Esophagus mucosa (tissue), 1 donor: ENCODE measurements at places on chromosomes 7 and 10. TPM values are rescaled to one million over a fixed set of nuclear protein-coding genes. Genes with fewer than 3 reads are reported as not detected.

GRCh38 chr10:14016011-14016536 is 314.6 kb downstream of the FRMD4A start:
- no peak for ATAC-seq

DNA sequence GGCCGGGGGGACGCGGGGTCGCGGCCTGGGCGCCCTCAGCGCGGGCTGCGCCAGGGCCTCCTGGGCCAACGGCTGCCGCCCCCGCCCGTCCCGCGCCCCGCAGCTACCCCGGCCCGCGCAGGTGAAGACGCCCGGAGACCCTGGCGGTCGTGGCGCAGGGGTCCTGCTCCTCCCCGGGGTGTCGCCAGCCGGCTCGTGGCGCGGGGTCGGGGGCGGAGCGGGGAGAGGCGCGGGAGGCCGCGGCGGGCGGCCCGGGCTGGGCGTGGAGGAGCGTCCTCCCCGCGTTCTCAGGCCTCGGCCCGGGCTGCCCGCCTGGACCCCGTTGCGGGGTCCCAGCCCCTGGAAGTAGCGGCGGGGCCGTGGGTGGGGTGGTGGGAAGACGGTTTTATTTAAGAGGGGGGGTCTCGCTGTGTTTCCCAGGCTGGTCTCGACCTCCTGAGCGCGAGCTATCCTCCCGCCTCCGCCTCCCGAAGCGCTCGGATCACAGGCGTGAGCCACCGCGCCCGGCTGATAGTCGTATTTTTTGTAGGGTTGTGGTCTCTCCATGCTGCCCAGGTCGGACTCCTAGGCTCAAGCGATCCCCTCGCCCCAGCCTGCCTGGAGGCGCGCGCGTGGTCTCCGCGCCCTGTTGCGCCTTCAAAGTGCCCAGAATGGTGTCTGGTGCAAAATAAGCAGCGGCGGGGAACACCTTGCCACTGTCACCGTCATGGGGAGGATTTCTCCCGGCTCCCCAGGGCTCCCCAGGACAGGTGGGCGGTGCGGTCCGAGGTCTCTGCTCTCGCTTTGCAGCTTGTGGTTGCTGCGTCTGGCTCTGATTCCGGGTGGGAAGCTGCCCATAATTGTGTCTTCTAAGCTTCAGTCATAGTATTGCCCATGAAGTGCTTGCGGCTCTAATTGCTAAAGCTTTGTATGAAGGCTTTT is 15.3 kb upstream of the SUN1 start:
- no peak for ATAC-seq

DNA sequence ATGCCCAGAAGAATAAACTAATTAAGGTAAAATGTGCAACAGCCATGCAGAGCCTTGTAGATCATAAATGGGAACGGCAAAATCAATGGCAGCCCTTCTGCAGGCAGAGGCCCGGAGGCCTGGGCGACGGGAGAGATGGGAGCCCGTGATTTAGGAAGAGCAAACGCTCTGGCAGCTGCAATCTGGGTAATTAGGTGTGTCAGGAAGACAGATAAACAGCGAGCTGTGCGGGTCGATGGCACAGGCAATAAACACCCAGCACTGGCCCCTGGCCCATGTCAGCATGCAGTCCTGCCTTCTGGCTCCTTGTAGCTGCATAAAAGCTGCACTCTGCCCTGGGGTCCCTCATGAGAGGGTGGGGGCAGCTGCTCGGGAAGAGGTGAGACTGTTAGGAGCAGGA is 78.0 kb downstream of the GOLGA7B start:
- no peak for ATAC-seq

DNA sequence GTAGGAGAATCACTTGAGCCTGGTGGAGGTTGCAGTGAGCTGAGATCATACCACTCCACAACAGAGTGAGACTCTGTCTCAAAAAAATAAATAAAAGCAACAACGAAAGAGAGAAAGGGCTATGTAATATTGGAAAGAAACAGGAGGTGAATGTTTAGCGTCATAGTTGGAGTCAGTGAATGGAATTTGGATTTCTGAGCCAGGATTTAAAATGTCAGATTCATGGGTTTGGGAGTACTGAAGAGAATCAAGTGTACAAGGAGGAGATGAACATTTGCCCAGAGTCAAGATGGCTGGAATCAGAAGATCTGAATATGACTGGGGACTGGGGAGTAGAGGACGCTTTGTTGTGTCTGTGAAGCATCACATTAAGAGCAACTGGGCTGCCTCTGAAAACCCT is 366.4 kb downstream of the GALNT17 start:
- no peak for ATAC-seq

GRCh38 chr7:110356438-110356837 is 734.5 kb upstream of the LRRN3 start:
- no peak for ATAC-seq

DNA sequence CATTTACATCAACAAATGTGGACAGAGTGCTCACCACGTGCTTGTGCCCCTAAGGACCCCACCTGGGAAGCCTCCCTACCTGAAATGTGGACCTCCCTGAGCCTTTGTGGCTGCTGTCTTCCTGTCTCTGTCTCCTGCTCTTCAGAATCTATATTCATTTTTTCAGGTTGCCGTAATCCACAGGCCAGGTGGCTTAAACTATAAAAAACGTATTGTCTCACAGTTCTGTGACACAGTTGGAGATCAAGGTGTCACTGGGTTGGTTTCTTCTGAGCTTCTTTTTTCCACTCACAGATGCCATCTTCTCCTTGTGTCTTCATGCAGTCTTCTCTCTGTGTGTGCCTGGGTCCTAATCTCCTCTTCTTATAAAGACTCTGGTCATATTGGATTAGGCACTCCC is 5.6 kb upstream of the VSTM4 start:
- ATAC-seq: no peak

The SFTPA1 gene
- 0.32 TPM for total RNA-seq

DNA sequence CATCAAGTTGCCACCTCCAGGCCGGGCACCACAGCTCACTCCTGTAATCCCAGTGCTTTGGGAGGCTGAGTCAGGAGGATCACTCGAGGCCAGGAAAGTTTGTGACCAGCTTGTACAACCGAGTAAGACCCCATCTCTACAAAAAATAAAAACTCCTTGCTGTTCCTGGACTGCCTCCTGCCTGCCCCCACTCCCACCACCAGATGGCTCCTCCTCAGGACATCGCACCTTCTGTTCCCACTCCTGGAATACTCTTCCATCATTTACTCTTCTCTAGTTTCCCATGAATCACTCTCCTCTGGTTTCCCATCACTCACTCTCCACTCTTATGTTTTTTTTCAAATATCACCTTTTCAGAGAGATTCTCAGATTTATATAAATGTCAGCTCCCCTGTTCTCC is 540.7 kb downstream of the CALN1 start:
- no peak for ATAC-seq

- ATAC-seq: no peak
Observed at GRCh38 chr10:404346-404745, 269.1 kb downstream of the ZMYND11 start.
